NCI-H748 treated with DMSO at 0.1 percent for 48 hours (cell line): ENCODE measurements at places on chromosomes 5 and 9.

GRCh38 chr9:21097817-21098216 lies 20.1 kb upstream of the IFNB1 start:
- no peak for DNase-seq

DNA sequence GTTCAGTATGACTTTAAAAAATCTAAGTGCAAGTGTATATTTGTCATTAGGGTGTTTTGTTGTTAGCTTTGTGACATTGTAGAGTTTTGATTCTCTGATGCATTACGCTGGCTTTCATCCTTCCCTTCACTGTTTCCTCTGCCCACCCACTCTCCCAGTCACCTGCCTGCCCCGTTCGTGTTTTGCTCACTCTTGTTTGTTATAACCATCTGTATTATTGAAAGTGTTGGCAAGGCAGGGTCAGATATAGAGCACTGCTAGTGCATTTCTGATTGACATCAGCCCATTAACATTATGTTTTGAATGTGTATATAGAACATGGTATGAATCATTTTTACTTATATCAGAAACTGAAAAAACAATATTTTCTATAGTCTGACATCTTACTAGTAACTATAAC lies 27.3 kb downstream of the SCGB3A1 start:
- DNase-seq: no peak

GRCh38 chr5:85030316-85031084 lies 645.8 kb upstream of the EDIL3 start:
- no peak for DNase-seq

GRCh38 chr9:128494108-128494745 lies 10.3 kb upstream of the GLE1 start:
- no peak for DNase-seq

- DNase-seq: no peak
Observed at GRCh38 chr5:69030358-69031062, 63.3 kb upstream of the SLC30A5 start.

DNA sequence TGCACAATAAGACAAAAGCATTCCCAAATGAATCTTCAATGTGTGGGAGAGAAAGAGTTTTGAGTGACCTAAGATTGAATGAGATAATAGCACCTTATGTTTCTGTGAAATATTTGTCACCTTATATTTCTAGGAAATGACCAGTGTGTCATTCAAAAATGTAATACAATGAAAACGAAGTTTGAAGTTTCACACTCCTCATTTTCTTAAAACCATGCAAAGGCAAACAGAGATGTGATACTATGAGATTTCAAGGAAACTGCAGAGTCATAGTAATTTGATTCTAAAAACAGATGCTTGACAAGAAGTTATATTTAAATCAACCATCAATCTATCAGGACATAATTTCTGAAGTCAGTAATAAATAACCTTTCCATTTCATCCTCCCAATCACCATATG lies 13.6 kb upstream of the ABCA1 start:
- no peak for DNase-seq

DNA sequence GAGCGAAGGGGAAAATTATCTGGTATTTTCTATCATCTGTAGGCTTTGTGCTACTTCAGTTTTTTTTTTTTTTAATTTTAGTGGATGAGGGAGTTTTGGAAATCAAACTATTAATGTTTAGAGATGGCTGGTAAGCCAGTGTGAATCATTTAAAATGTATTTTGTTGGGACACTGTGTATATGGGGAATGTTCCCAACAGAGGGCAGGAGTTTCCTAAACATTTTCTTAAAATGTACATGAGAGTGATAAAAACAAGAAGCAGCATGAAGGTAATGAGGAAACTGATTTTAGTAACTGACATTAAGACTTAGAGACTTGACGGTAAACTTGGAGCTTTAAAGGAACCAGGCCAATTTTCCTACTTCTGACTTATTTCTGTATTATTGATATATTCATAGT lies 68.2 kb upstream of the ITGA2 start:
- no peak for DNase-seq

GRCh38 chr5:176875783-176876505 lies 23.2 kb downstream of the HK3 start:
- no peak for DNase-seq

DNA sequence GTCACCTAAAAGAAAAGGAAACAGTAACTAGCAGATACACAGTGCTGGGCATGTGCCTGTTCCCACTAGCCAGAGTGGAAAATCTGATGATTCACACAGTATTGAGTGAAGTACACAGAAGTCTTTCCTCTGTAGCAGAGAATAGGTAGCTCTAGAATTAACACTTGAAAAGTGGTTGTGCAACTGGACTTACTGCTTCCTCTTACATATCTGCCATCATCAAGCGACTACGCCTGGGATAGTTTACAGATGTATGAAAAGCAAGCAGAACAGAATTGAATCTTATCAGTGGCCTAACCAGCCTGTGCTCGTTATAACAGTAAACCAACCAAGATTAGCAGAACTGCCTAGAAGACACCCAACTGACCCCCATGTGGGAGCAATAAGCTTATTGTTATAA lies 130.6 kb downstream of the DTWD2 start:
- no peak for DNase-seq
